Naive thymus-derived CD8-positive, alpha-beta T cell (primary cell): ENCODE measurements at places on chromosomes 5 and 9.

GRCh38 chr9:70448919-70449318 lies 34.5 kb upstream of the KLF9 start:
- no peak for DNase-seq

DNA sequence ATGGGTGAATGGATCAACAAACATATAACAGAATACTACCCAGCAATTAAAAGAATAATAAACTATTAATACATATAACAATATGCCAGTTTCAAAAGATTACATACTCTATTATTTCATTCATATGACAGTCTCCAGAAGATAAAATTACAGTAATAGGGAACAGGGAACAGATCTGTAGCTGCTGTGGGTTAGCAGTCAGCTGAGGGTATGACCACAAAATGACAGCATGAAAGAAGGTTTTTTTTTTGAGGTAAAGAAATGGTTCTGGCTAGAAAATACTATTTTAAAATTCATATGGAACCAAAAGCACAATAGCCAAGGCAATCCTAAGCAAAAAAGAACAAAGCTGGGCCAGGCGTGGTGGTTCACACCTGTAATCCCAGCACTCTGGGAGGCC lies 73.0 kb upstream of the NR5A1 start:
- no peak for DNase-seq

- no peak for DNase-seq
These were observed 96.9 kb downstream of the MED27 start for GRCh38 chr9:131982671-131983239.

- DNase-seq: no peak
These were observed 26.4 kb upstream of the CMYA5 start for GRCh38 chr5:79663212-79663611.

DNA sequence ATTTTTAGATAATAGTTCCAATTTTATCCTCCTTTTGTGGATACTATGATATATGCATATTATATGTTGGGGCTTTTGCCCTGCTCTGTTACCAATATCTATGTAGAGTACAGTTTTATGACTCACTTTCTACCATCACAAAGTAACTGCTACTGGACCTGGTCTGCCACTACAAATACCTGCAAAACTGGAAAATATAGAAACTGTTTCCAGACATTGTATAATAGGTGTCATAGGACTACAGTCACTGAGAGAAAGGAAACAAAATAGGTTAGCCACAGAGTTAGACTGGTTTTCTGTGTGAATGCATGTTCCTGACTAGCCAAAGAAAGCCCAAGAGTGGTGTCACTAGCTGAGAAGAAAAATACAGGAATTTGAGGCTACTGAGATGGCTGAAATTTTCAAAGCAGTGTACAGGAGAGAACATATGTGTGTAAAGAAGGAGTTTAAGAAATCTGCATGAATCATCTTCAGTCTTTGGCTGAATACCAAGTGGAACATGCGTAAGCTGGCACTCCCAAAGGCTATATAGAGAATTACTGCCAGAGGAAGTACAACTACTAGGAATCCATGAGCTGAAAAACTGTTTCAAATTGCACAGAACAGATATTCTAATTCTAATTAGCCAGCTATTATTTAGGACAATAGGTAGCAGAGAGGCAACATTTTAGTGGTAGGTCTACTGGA lies 29.0 kb upstream of the FAM174A start:
- no peak for DNase-seq

DNA sequence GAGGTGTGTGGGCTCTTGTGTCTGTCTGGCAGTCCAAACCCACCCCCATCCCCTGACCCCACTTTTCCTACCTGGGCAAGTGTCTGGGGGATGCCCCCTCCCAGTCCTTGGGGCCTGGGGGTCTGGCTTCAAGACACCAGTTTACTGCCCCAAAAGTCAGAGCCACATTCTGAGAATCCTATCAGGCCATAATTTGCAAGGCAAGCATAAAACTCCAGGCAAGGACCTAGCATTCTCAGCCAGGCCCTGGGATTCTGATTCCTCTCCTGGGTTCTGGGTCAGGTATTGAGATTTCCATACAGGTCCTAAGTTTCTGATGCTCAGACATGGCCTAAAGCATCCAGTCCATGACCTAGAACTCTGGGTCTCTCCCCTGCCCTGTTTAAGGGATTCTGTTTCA lies 33.3 kb downstream of the CXXC5 start:
- DNase-seq: no peak

- DNase-seq: no peak
These were observed 1767.7 kb downstream of the EFNA5 start for GRCh38 chr5:105903069-105903468.

GRCh38 chr5:111453295-111453694 lies 59.0 kb downstream of the STARD4 start:
- no peak for DNase-seq

GRCh38 chr5:5480481-5481111 lies 58.1 kb downstream of the ICE1 start:
- no peak for DNase-seq

DNA sequence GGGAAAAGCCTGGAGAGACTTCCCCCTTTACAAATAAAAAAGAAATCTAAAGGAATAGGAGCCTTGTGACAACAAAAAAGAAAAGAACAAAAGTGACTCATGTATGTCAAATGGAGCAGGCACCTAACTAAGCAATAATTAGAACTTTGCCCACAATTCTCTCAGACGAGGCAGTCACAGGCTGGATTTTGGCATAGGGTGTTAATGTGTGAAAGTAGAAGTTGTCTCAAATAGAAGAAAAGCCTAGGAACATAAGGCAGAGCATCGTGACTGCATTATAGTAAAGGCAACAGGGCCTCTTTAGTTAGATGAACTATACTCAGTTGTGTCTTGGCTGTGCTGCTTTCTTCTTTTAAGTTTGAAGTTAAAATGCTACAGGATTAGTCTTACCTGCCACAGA lies 219.9 kb upstream of the TMEM161B start:
- DNase-seq: no peak

GRCh38 chr5:176739461-176740051 lies 70.8 kb upstream of the UNC5A start:
- no peak for DNase-seq

DNA sequence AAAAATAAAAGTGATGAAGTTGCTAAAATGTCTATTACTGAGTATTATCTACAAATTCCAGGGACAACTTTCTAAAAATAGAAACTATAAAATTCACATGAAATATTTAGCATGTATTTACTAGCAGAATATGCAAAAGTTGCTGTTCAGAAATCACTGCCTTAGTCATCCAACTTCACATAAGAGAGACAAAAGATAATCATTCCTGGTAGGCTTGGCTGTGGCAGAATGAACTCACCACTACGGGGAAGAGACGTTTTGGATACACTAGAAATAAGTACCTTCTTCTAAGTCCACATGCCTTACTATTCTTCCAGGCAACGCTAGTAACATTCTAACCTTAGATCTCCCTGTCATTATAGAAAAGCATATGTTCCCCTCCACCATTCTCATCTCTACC lies 272.2 kb downstream of the BNC2 start:
- DNase-seq: no peak

DNA sequence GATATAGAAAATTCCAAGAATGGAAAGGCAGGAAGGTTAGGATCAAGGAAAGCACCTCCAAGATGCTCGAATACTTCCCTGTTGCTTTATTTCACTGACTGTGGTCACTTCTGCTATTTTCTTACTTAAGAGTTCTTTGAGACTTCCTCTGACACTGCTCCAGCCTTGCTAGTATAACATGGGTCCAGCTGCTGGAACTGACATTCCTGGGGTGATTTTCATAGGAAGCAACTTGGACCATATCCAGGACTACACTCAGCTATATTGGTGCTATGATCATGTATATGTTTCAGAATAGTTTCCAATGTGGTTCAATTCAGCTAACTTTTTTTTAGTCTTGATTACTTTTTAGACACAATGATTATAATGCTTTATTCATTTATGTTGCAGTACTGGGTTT lies 81.6 kb upstream of the CKMT2 start:
- no peak for DNase-seq

DNA sequence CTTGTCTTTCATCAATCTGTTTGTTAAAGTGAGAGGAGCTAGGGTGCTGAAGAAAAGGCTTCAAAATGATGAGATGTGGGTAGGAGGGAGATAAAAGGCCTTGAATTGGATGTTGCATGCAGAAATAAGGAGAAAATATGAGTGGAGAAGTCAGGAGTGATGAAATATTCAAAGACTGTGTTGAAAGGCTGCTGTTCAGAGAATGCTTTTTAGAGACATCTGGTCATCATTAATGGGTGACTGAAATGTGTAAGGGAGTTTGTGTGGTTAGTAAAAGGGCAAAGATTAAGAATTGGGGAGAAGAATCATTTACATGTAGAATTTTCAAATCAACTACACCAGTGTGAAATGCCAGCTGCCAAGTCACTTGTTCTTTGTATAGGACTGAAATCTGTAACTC lies 383.9 kb downstream of the MAT2B start:
- DNase-seq: no peak

DNA sequence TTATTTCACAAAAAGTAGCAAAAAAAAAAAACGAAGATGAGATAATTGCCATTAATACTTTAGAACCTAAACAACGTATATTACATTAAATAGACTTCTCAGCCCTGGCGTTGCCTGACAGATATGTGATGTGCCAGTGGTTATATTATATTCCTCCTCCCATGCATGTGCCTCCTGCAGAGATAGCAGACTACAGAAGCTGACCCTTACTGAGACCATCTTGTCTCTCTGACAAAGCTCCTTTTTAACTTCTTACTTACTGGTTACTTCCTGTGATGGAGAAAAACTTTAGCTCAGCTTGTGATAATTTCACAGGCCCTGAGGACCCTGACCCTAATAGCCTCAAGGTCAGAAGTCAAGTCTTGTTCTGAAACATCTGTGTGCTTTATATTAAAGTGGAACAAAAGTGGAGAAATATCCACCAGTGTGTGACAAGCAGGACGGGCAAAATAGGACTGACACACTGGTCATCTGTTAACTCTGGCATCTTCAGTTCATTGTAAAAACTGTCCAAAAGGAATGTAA lies 80.6 kb upstream of the POU5F2 start:
- DNase-seq: no peak
